Putamen (tissue), 1 donor: ENCODE measurements at places on chromosomes 2 and 18.

- no peak for DNase-seq
Measured at GRCh38 chr2:101348883-101349282, 38.4 kb downstream of the CREG2 start.

GRCh38 chr18:37315935-37316334 is 249.7 kb downstream of the CELF4 start:
- no peak for DNase-seq

DNA sequence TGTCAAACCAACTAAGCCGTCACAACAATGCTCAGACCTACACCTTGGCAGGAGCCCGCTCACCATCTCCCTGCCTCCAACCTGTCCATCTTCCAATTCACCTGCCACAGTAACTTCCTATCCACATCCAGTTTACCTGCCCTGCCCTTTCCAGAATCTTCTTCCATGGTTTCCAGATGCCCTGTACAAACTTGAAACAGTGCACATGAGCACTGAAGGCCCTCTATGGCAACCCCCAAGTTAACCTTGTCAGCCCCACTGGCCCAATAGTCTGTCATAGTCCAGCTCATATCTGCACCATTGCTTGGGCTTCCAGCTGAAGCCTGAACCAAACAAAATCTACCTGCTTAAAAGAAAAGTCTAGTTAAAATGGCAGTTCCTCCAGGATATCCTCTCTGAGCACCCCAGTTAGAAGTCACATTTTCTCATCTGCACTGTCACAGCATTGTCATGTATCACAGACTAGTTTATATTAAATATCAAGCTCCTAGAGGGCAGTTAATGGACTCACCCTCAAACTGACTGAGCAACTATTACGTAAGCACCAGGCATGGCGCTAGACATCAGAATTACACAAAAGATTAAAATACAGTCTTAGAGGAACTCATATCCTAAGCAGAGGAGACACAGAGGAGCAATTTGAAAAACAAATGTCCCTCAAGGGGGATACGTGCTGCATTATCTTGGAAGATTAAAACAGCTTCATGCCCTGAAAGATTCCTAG is 11.6 kb downstream of the NFE2L2 start:
- DNase-seq, result no peak

GRCh38 chr2:225122583-225123486 is 80.6 kb upstream of the DOCK10 start:
- DNase-seq, result no peak

DNA sequence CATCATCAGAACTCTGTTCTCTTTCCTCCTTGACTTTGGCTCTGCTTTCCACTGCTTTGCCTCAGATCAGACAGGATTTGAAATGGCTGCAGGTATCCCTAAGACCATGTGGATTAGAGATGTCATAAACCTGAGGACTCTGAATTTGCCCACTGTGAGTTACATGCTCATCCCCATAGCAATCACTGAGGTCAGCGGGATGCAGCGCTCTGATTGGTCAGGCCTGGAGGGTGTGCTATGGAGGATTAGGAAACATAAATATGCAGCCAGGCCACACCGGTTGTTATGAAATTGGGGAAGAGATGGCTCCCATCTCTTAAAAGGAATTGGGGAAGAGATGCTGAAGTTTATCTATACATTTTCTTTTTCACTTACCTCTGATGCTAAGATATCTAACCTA is 73.7 kb upstream of the DNAJC10 start:
- peak; percentile 34 for DNase-seq

- DNase-seq, result no peak
Measured at GRCh38 chr2:16691261-16691660, 25.6 kb upstream of the CYRIA start.

GRCh38 chr2:99854236-99854852 is 288.0 kb downstream of the AFF3 start:
- DNase-seq, result no peak

- no peak for DNase-seq
Measured at GRCh38 chr2:7523481-7524120, 606.4 kb downstream of the RNF144A start.

- DNase-seq, result no peak
Measured at GRCh38 chr2:187689372-187689771, 135.1 kb upstream of the TFPI start.

GRCh38 chr2:189050165-189050712 is 76.1 kb downstream of the COL3A1 start:
- DNase-seq, result no peak

DNA sequence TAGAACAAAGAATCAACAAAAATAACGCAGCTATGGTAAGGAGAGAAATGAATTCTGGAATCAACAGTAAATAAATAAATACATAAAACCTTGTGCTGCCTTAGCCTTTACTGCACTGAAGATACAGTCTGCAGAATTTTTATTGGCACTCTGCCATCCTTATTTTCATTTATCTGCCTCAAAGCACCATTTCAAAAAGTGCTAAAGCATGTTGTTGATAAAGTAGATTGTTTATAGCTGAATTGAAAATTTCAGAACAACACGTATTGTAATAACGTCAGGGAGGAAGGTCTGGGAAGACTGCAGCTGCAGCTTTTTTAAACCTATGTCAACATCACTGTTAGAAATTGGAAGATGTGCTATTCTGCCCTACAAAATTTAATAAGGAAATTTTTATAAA is 787.2 kb downstream of the PLCL1 start:
- DNase-seq, result no peak

DNA sequence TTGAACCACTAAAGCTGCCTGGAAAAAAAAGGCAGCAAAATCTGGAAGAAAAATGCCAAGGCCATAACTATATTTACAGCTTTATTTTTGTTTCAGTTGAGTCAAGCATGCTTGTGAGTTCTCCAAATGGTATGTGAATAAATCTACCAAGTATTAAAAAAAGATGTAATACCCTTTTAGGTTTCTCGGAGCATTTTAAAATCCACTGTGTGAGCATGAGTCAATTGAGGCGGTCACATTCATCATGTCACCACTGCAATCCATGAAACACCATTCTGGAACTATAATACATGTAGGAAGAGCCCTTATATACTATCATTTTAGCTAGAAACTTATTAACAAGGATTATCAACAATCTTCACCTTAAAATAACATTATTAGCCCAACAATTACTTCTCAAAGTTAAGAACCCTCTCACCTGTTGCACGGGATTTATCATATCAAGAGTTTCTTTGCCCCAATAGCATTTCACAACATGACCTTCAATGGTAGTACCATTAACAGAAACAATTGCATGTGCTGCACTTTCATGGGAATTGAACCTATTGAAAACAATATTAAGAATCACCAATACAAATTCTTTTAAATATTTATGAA is 24.2 kb upstream of the C2orf42 start:
- DNase-seq, result no peak

DNA sequence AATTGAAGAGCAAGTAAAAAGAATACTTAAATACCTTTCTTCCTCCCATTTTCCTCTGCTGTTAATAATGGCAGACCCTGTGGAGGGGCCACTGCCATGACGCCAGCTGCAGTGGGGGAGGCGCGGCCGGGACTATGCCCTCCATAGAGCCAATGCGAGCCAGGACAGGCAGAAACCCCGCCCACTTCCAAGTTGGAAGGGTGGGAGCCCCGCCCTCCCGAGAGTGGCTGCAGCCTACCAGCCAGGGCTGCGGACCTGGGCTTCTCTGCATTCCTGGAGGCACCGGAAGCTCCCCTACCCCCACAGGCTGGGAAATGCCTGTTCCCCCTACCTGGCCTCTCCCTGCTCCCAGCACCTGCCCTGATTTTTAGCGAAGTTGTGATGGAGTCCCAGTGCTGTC is 439.4 kb upstream of the CDH19 start:
- no peak for DNase-seq

DNA sequence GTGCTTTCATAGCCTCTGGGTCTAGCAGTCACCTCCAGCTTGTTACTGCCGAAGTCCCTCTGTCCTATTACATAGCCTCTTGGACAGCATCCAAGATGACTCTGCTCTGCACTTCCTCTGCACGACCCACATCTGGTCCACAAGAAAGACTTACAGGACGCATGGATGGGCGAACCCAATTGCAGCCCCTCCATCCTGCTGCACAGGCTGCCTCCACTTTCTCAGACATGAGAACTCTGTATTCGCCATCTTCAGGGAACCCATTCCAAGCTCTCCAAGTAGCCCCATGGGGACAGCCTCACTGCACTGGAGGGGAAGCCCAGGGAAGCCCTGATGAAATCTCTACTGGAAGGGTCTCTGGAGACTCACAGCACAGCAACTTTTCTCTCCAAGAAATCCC is 172.1 kb downstream of the GFPT1 start:
- DNase-seq, result no peak

DNA sequence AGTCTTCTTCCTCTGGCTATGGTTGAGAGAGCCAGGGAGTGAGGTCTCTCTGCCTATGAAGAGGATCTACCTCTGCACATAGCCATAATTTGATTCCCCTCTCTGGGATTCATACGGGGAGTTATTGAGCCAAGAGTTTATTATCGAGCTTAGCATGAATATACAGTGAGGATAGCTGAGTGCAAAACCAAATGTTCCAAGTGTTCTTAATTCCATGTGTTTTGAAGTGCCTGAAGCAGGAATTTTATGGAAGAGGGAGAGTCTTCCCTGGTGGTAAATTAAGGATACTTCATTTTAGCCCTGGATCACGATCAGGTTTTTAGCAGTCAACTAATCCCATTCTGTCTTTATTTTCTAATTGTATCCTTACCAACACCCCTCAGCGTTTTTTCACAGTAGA is 270.6 kb downstream of the C1D start:
- no peak for DNase-seq

GRCh38 chr2:158091647-158092046 is 10.0 kb upstream of the UPP2 start:
- no peak for DNase-seq
